IMR-90 (cell line): ENCODE measurements at places on chromosomes 2 and 18.

DNA sequence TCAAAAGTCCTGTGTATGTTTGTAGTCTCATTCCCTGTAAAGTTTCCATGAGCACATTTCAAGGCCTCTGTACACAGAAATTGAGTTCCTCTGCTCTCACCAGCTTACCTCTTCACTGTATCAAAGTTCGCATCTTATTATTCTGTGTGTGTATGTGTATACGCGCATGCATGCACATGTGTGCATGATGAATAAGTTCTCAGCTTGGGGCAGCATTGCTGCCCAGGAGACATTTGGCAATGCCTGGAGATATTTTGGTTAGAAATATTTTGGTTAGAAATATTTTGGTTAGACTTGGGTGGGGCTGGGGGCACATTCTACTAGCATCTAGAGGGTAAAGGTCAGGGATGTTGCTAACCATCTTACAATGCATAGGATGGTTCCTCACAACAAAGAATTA lies 23.4 kb downstream of the TCF7L1 start:
- H3K36me3 ChIP-seq: no peaks in the 10 kb centered on the region
- H3K27ac ChIP-seq: no peak overlapping the region
- peaks cover 17% of the 10 kb centered on the region for H3K4me1 ChIP-seq
- no peak for DNase-seq

GRCh38 chr2:205969584-205969983 lies 116.4 kb downstream of the INO80D start:
- no peaks in the 10 kb centered on the region for H3K4me1 ChIP-seq
- H3K4me3 ChIP-seq: no peak overlapping the region

GRCh38 chr2:69958480-69958879 lies 3.0 kb downstream of the ASPRV1 start:
- H3K27ac ChIP-seq: no peak overlapping the region
- H3K4me1 ChIP-seq: no peaks in the 10 kb centered on the region
- no peak overlapping the region for H3K4me3 ChIP-seq
- H3K36me3 ChIP-seq: no peaks in the 10 kb centered on the region

- H3K27me3 ChIP-seq: no peaks in the 10 kb centered on the region
- no peaks in the 10 kb centered on the region for H3K36me3 ChIP-seq
- H3K4me1 ChIP-seq: no peaks in the 10 kb centered on the region; the same call in 1 of the 2 replicates
- no peak overlapping the region for H3K27ac ChIP-seq
- H3K4me3 ChIP-seq: no peak overlapping the region
- peak; percentile 90 for DNase-seq
Measured at GRCh38 chr2:226915846-226916360, 80.0 kb downstream of the RHBDD1 start.

GRCh38 chr2:1694371-1695271 lies 49.7 kb downstream of the PXDN start:
- no peaks in the 10 kb centered on the region for H3K27me3 ChIP-seq
- peaks cover 17% of the 10 kb centered on the region for H3K4me1 ChIP-seq
- DNase-seq: no peak
- peaks cover 19% of the 10 kb centered on the region for H3K36me3 ChIP-seq

DNA sequence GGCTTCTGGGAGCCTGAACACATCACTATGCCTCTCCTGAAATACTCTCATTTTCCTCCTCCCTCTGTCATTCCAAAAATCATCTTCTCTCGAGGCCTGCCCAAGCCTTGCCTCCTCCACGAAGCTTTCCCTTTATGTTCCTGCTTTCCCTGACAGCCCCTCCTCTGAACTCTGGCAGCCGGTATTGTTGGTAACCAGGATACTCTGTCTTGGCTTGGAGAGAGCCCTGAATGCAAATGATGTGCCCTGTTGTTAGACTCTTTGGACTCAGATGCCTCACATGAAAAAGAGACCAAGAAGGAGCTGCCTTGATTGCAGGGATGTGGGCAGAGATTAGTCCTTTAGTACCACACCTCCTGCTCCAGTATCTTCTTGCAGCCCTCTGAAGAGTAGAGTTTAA lies 138.5 kb upstream of the DLX2 start:
- no peaks in the 10 kb centered on the region; the same call in 1 of the 2 replicates for H3K4me1 ChIP-seq
- no peaks in the 10 kb centered on the region for H3K36me3 ChIP-seq
- H3K4me3 ChIP-seq: no peak overlapping the region
- no peak overlapping the region for H3K27ac ChIP-seq
- H3K27me3 ChIP-seq: no peaks in the 10 kb centered on the region
- no peak for DNase-seq

- H3K36me3 ChIP-seq: no peaks in the 10 kb centered on the region
- DNase-seq: no peak
Measured at GRCh38 chr2:96984300-96984699, 2.1 kb downstream of the FAM178B start.

GRCh38 chr2:138293045-138293444 lies 208.5 kb upstream of the SPOPL start:
- no peaks in the 10 kb centered on the region for H3K36me3 ChIP-seq
- no peaks in the 10 kb centered on the region for H3K27me3 ChIP-seq
- H3K27ac ChIP-seq: no peak overlapping the region

GRCh38 chr2:54866868-54867267 lies 143.4 kb downstream of the EML6 start:
- H3K36me3 ChIP-seq: no peaks in the 10 kb centered on the region
- H3K27me3 ChIP-seq: peaks cover 9% of the 10 kb centered on the region
- DNase-seq: no peak
- no peak overlapping the region for H3K4me3 ChIP-seq
- H3K27ac ChIP-seq: no peak overlapping the region
- no peaks in the 10 kb centered on the region for H3K4me1 ChIP-seq

DNA sequence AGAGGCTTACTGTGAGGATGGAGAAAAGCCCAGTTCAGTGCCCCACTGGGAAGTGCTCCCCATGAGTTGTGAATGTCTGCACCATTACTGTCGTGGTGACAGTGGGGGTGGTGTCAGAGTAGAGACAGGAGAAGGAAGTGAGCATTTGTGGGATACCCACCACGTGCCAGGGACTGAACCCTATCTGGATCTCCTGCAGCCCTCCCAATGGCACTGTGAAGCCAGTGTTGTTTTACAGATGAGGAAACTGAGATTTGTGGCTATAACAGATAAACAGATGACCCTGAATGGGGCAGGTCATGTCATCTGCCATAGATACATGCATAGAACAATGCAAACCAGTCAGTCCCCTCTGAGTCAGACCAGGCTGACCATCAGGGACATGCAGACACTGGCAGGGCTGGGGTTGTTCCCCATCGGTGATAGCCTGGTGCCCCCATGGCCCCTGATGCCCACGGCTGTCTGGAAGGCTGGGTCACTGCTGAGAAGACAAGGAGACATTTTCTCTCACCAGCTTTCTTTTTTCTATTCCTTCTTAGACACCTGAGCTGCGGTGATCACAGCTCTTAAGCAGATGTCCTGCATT lies 60.8 kb downstream of the EMILIN2 start:
- H3K36me3 ChIP-seq: no peaks in the 10 kb centered on the region; the same call in 1 of the 2 replicates
- H3K27me3 ChIP-seq: peaks cover 40% of the 10 kb centered on the region
- H3K4me3 ChIP-seq: no peak overlapping the region
- no peak for DNase-seq
- H3K4me1 ChIP-seq: peaks cover 2% of the 10 kb centered on the region; the same call in 1 of the 2 replicates
- H3K27ac ChIP-seq: no peak overlapping the region

GRCh38 chr2:123380370-123380935 lies 644.6 kb upstream of the CNTNAP5 start:
- H3K4me1 ChIP-seq: no peaks in the 10 kb centered on the region
- no peak overlapping the region for H3K27ac ChIP-seq

GRCh38 chr2:178298785-178299212 lies 104.5 kb downstream of the OSBPL6 start:
- H3K4me1 ChIP-seq: no peaks in the 10 kb centered on the region
- H3K4me3 ChIP-seq: no peak overlapping the region
- H3K27ac ChIP-seq: no peak overlapping the region
- peak; percentile 48 for DNase-seq
- no peaks in the 10 kb centered on the region for H3K27me3 ChIP-seq
- H3K36me3 ChIP-seq: no peaks in the 10 kb centered on the region

DNA sequence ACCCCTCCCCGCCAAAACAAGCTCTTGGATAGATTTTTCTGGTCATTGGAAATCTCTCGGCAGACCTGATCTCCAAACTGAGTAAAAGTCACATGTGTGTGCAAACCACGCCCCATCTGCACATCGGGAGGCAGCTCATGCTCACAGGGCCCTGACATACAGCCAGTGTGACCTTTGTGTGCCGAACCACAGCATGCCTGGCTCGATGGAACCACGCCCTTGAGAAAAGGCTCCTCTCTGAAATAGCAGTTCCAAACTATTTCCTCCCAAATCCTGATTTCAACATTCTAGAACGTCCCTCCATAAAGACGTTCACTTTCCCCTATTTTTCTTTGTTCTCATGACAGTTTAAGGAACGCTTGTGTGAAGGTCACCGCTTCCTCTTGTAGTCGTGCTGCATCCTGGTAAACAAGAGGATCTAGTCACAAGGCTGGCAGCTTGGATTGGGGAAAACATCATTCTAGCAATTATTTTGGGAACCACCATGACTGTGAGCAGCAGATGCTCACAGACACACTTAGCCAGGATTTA lies 59.3 kb upstream of the MAP4K4 start:
- DNase-seq: no peak
- H3K27me3 ChIP-seq: peaks cover 3% of the 10 kb centered on the region
- no peak overlapping the region for H3K27ac ChIP-seq
- H3K36me3 ChIP-seq: no peaks in the 10 kb centered on the region
- H3K4me1 ChIP-seq: no peaks in the 10 kb centered on the region

GRCh38 chr2:15901808-15902130 lies 38.6 kb upstream of the MYCN start:
- no peaks in the 10 kb centered on the region for H3K36me3 ChIP-seq
- no peak overlapping the region for H3K4me3 ChIP-seq
- H3K27me3 ChIP-seq: no peaks in the 10 kb centered on the region

DNA sequence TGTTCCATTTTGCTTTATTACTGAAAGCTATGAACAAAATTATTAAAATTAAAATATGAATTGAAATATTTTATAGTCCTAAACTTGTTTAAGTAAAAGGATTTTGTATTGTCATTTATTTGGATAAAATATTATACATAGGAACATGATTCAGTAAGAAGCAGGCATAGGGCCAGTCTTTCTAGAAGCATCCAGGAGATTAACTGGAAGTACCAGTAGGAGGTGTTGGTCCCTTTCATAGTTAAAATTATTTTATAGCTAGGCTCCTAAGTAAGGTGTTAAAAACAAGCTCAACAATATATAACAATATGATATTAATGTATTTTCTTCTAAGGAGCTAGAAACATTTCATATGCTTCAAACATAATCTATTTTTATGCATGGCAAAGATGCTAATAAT lies 43.7 kb downstream of the FIGN start:
- peaks cover 3% of the 10 kb centered on the region; the same call in 1 of the 2 replicates for H3K4me1 ChIP-seq
- no peaks in the 10 kb centered on the region for H3K36me3 ChIP-seq

GRCh38 chr2:149483004-149483605 lies 104.5 kb downstream of the MMADHC start:
- no peaks in the 10 kb centered on the region for H3K36me3 ChIP-seq
- no peak for DNase-seq
- H3K4me3 ChIP-seq: no peak overlapping the region
- H3K4me1 ChIP-seq: no peaks in the 10 kb centered on the region
- H3K27me3 ChIP-seq: peaks cover 2% of the 10 kb centered on the region; the same call in 1 of the 2 replicates

GRCh38 chr18:49837889-49838288 lies 24.6 kb upstream of the ACAA2 start:
- H3K36me3 ChIP-seq: no peaks in the 10 kb centered on the region
- H3K27ac ChIP-seq: no peak overlapping the region
- no peak for DNase-seq
- H3K4me3 ChIP-seq: no peak overlapping the region
- H3K27me3 ChIP-seq: no peaks in the 10 kb centered on the region

GRCh38 chr2:7795778-7796563 lies 878.8 kb downstream of the RNF144A start:
- H3K27ac ChIP-seq: no peak overlapping the region
- no peaks in the 10 kb centered on the region for H3K4me1 ChIP-seq
- H3K27me3 ChIP-seq: no peaks in the 10 kb centered on the region
- H3K4me3 ChIP-seq: no peak overlapping the region

GRCh38 chr2:37085731-37086147 lies 1.4 kb downstream of the GPATCH11 start:
- no peak overlapping the region for H3K4me3 ChIP-seq
- H3K27ac ChIP-seq: no peak overlapping the region
- H3K36me3 ChIP-seq: peaks cover 7% of the 10 kb centered on the region
- H3K4me1 ChIP-seq: peaks cover 1% of the 10 kb centered on the region; the same call in 1 of the 2 replicates

DNA sequence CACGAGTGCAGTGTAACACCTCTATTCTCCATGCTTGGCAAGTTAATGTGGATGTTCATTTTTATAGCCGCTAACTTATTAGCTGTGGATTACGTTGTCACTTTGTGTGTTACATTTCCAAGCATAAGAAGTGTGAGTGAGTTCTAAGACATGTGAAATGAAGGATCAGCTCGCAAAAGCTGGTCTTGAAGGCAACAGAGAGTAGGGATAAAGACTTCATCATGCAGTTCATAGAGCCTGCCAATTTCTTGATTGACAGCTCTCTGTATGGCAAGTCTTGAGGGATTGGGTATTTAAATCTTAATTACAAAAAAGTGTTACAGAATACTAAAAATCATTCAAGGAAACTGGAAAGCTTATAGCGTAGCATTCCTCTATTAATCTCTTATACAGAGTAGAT lies 25.8 kb upstream of the DPP4 start:
- no peaks in the 10 kb centered on the region for H3K4me1 ChIP-seq
- no peak for DNase-seq
- H3K27ac ChIP-seq: no peak overlapping the region
- no peaks in the 10 kb centered on the region for H3K36me3 ChIP-seq
- H3K27me3 ChIP-seq: no peaks in the 10 kb centered on the region

DNA sequence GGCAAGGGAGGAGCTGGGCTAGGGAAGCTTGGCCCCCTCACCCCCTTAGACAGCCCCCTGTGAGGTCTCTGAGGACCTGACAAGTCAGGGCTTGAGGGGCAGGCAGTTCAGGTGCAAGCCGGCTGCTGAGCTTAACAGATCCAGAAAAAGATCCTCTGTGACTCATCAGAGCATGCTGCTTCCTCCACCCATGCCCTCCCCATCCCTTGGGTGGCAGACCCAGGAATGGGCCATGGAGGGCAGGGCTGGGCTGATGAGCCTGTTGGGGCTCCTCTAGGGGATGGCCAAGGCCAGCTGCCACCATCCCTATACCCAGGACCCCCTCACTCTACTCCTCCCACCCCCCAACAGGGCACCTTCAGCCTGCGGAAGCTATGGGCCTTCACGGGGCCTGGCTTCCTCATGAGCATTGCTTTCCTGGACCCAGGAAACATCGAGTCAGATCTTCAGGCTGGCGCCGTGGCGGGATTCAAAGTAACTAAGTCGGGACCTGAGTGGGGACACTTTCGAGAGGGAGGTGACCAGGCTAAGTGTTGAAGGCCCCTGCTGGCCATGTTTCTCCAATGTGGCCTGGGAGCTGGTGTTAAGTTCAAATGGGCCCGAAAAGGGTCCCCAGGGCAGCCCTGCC lies 1.9 kb downstream of the SLC11A1 start:
- H3K36me3 ChIP-seq: no peaks in the 10 kb centered on the region
- no peak overlapping the region for H3K27ac ChIP-seq
- peaks cover 14% of the 10 kb centered on the region for H3K27me3 ChIP-seq
- no peak overlapping the region for H3K4me3 ChIP-seq
- DNase-seq: no peak
- peaks cover 2% of the 10 kb centered on the region for H3K4me1 ChIP-seq

- peaks cover 20% of the 10 kb centered on the region for H3K4me1 ChIP-seq
- H3K4me3 ChIP-seq: no peak overlapping the region
- H3K36me3 ChIP-seq: no peaks in the 10 kb centered on the region; the same call in 1 of the 2 replicates
- H3K27me3 ChIP-seq: no peaks in the 10 kb centered on the region
- peak; percentile 95 for DNase-seq
Measured at GRCh38 chr2:224882291-224883171, 159.7 kb downstream of the DOCK10 start.
